Esophagus squamous epithelium (tissue), 5 donors: ENCODE measurements at places on chromosomes 5 and 9.

GRCh38 chr5:154071799-154072413 is 33.1 kb downstream of the MFAP3 start:
- no peaks in the 10 kb centered on the region for H3K4me1 ChIP-seq
- H3K4me3 ChIP-seq = no peak overlapping the region
- no peak for DNase-seq
- no peaks in the 10 kb centered on the region for H3K27me3 ChIP-seq

DNA sequence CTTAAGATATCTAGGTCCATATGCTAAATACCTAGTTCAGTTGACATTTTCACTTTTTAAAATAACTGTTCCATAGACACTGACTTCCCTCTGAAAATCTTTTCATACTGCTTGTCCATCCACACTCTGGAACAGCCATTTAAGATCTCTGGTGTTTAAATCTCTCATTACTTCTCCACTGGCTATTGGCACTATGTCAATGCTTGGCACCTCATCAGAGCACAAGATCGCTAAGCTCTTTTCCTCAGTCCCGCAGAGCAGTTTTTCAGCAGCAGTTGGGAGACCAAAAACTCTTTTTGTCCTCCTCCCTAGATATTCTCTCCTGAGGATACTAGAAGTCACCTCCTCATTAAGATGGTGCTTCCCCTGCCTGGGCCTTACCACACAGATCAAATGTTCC is 172.7 kb downstream of the KIAA0825 start:
- no peak overlapping the region for H3K27ac ChIP-seq
- H3K4me1 ChIP-seq = no peaks in the 10 kb centered on the region
- no peaks in the 10 kb centered on the region for H3K27me3 ChIP-seq
- no peak for DNase-seq

GRCh38 chr5:173089581-173089980 is 33.4 kb downstream of the CREBRF start:
- H3K4me3 ChIP-seq = no peak overlapping the region
- H3K27me3 ChIP-seq = no peaks in the 10 kb centered on the region
- H3K36me3 ChIP-seq = no peaks in the 10 kb centered on the region
- peaks cover 12% of the 10 kb centered on the region for H3K4me1 ChIP-seq
- no peak for DNase-seq

DNA sequence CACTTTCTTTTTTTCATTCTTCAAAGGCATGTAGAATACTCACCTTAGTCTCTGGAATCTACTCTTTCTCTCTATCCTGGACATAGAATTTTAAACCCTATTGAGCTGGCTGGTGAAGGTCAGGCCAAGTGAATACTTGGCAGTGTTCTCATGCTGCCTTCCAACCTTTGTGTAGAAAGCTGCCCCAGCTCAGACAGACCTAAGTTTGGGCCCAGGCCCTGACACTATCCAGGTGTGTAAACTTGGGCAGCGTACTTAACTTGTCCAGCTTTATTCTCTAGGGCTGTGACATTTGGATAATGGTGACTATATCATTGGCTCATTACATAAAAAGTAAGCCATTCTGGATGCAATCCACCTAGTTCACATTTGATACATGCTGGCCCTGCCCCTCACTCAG is 298.3 kb downstream of the IRX1 start:
- no peak for DNase-seq
- no peaks in the 10 kb centered on the region for H3K36me3 ChIP-seq
- H3K4me3 ChIP-seq = no peak overlapping the region
- H3K27me3 ChIP-seq = no peaks in the 10 kb centered on the region
- no peaks in the 10 kb centered on the region for H3K4me1 ChIP-seq
- no peak overlapping the region for H3K27ac ChIP-seq

GRCh38 chr5:95022967-95023695 is 261.8 kb downstream of the MCTP1 start:
- H3K4me1 ChIP-seq = no peaks in the 10 kb centered on the region
- no peak overlapping the region for H3K27ac ChIP-seq
- no peaks in the 10 kb centered on the region for H3K27me3 ChIP-seq
- DNase-seq = no peak
- no peak overlapping the region for H3K4me3 ChIP-seq

- H3K4me3 ChIP-seq = no peak overlapping the region
- peaks cover 10% of the 10 kb centered on the region for H3K4me1 ChIP-seq
- DNase-seq = no peak
- no peak overlapping the region for H3K27ac ChIP-seq
- peaks cover 21% of the 10 kb centered on the region for H3K36me3 ChIP-seq
Observed at GRCh38 chr9:99000476-99001395, 57.0 kb downstream of the COL15A1 start.
